ENCODE measurements at places on chromosomes 1 and 21. TPM values are rescaled to one million over a fixed set of nuclear protein-coding genes. Genes with fewer than 3 reads are reported as not detected.
A peak's percentile ranks its signal among the peaks of the same experiment; 100 is the strongest.

GRCh38 chr1:111218701-111219556 is 8.6 kb upstream of the CHI3L2 start:
- DNase-seq, result no peak

GRCh38 chr1:116671072-116671760 is 3.7 kb upstream of the IGSF3 start:
- DNase-seq, result no peak

- DNase-seq, result no peak
These were observed 52.6 kb downstream of the LAMC1 start for GRCh38 chr1:183075861-183076260.

GRCh38 chr1:118535901-118536300 is 350.9 kb upstream of the SPAG17 start:
- DNase-seq, result no peak

GRCh38 chr1:232694475-232694874 is 64.5 kb upstream of the SIPA1L2 start:
- DNase-seq, result no peak

- DNase-seq, result no peak
These were observed 9.3 kb upstream of the KLHDC8A start for GRCh38 chr1:205365945-205366463.

DNA sequence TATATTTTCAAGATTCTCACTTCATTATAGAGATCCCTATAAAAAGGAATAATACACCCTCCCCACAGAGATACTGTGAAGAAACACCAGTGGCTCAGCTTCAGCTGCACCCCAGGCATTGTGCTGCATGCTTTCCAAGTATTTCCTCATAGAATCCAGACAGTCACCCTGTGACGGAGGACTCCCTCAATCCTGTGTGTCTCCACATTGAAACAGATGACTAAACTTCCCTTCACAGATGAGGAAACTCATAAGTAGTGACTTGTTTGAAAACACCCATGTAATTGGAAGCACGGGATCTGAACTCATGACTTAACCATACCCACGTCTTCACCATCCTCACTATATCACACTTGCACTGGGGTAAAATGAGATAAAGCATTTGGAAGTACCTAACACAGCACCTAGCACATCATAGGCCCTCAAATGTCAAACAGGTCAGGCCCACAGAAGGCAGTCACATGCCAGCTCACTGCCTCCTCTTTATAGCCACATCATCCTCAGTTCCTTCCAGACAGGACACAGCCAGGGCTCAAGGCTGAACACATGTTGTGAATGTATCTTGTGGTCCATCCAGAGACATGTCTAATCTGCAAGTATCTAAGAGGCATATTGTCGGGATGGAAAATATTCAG is 55.2 kb downstream of the GPR161 start:
- DNase-seq, result no peak

- no peak for DNase-seq
These were observed 16.1 kb upstream of the PCP4 start for GRCh38 chr21:39851002-39851618.

DNA sequence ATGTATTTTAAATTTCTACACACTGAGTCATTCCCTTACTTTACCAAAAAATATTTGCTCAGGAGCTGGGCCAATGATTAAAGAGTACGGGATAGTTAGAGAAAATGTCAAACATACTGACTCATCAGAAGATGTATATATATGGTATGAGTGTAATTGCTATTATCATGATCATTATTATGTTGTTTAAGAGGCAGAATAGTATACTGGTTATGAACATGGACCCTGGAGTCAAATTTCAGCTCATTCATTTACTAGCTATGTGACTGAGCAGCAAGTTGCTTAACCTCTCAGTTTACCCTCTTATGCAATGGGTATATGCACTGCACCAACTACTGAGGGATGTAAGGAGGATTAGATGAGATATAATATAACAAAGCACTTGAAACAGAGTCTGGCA is 41.2 kb upstream of the USH2A start:
- DNase-seq, result no peak

DNA sequence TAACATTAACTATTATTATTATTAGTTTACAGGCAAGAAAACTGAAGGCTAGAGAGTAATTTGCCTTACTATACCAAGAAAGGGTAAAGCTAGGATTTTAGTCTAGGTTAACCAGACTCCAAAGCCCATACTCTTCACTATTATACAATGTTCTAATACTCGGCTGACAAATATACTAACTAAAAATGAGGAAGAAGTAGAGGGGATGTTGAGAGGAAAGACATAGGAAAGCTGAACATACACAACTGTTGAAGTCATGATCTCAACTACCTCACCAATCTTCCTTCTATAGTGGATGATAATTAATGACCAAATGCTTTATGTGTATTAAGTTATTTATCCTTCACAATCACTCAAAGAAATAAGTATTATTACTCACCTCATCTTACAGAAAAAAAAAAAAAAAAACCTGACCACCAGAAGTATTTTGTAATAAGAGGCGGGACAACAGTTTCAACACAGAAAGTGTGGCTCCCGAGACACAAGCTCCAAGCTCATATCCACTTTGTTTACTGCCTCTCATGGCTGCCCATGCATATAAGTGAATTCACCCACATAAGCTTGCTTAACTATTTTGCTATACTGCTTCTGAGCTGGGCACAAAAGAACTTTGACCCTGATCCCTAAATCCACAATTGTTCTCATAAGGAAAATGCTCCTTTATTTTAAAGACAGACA is 78.0 kb downstream of the USP1 start:
- DNase-seq, result no peak

- no peak for DNase-seq
These were observed 69.7 kb downstream of the LRRC8C start for GRCh38 chr1:89702520-89703045.

DNA sequence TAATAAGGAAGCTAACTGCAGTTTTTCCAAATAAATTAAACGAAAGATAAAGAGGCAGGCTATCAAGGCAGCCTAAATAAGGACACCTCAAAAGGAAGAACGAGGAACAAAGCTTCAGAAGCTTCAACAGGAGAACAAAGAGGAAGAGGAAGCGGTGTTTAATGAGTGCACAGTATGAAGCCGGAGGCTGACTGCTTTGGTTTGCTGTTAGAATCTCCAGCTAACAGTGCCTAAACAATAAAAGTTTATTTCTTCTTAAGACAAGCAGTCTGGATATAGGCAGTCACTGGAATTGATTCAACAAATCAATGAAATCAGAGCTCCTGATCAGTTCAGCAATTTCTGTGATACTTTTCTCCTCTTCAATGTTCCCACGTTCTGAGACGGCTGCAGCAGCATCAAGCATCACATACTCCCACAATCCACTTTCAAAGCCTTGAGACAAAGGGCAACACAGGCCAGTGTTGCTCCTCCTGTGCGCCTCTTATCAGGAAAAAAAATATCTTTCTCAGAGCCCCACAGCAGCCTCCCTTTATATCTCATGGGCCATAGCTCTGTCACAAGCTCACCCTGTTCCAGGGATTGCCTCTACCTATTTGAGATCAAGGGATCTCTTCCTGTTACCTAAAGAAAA is 365.6 kb upstream of the ST6GALNAC5 start:
- no peak for DNase-seq

- no peak for DNase-seq
These were observed 68.2 kb downstream of the MAP10 start for GRCh38 chr1:232873412-232873811.

DNA sequence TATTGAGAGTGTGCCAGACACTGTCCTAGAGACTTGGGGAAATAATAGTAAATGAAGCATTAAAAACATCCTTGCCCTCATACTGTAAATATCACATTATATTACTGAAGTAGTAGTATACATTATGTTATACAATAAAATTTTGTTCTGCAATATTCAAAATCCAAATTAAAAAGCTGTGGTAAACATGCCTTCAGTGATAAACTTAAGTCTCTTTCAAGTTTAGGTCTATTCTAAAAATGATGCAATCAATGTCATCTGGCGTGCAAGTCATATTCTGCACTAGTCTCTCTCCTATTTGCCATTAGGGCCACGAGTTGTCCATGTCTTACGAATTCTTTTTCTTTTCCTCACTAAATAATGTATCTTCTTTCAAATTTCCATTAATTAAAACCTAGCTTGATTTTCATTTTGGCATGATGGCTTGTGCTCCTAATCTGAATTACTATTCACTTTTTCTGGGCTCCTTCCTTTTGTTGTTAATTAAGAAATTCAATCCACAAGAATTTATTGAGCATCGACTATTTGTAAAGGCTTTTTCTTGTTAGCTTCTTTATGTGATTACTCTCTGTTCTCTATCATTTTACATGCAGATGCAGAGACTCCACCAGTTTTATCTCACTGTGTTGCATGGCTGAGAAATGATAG is 130.7 kb downstream of the COQ8A start:
- DNase-seq, result no peak

- no peak for DNase-seq
These were observed 31.9 kb upstream of the IVNS1ABP start for GRCh38 chr1:185348985-185349384.

- no peak for DNase-seq
These were observed 88.9 kb downstream of the TMEM53 start for GRCh38 chr1:44585315-44585920.

DNA sequence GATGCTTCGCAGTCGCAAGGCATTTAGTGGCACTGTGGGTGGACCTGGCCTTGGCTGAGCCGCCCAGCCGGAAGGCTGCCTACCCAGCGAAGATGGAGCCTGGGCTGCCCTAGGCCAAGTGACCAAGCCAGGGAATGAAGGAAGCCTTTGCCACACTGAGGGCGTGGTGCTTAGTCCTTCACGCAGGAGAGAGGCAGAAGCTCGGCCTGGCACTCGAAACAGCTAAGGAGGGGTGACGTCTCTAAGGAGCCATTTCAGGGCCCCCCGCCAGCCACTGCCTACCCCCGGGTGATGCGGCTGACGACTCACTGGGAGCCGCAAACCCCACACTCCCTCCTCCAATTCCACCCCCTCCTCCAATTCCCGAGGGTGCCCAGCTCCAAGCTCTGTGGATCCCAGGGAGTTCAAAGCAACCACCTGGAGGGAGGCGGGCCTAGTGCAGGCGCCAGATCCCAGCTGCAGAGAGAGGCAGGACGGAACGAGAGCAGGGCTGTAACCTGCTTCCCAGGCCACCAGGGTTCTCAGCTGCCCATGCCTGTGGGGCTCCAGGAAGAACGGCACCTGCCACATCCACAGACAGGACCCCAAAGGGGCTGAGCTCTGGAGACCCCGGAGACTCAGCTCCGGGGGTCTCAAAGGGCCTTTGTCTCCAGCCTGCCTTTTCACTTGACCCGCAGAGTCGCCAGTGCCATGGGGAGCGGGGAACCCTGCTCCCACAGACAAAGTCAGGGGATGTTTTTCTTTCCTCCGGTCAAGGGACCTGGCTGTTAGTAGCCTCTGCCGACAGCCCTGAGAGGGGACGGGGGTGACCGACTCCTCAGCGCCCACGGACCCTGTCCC is 75.8 kb downstream of the ARHGEF16 start:
- no peak for DNase-seq

DNA sequence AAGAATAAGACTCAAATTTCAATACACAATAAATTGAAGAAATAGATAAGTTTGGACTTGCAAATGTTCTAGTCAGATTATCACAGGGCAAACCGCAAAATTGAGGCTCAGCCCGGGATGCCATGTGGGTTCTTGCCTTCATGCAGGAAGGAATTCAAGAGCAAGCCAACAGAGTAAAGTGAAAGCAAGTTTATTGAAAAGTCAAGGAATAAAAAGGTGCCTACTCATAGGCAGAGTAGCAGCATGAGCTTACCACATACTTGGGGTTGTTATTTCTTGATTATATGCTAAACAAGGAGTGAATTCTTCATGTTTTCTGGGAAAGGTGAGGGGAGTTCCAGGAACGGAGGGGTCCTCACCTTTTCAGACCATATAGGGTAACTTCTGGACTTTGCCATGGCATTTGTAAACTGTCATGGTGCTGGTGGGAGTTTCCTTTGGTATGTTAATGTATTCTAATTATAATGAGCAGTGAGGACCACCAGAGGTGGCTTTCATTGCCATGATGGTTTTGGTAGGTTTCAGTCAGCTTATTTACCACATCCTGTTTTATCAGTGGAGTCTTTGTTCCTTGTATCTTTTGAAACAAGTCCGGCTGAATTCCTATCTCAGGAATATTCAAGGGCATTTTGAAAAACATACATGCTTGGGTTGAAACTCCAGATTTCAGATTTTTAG is 2.0 kb upstream of the OR2AK2 start:
- DNase-seq, result no peak

- no peak for DNase-seq
These were observed 289.9 kb downstream of the DPYD start for GRCh38 chr1:97630948-97631347.

GRCh38 chr1:9628541-9629444 is 22.7 kb upstream of the PIK3CD start:
- peak; percentile 75 for DNase-seq

MIXL1 gene
- 0.84 TPM for polyA plus RNA-seq

DMBX1 gene
- polyA plus RNA-seq, result not detected

SPRR1B gene
- polyA plus RNA-seq, result not detected

LIPI gene
- polyA plus RNA-seq, result not detected

ZYG11A gene
- polyA plus RNA-seq, result 0.53 TPM

ADAMTSL4 gene
- polyA plus RNA-seq, result 0.70 TPM

AJAP1 gene
- polyA plus RNA-seq, result not detected

TGFB2 gene
- 0.55 TPM for polyA plus RNA-seq

S100B gene
- 0.24 TPM for polyA plus RNA-seq

IGSF3 gene
- not detected for polyA plus RNA-seq

PLA2G5 gene
- polyA plus RNA-seq, result not detected

Data from B cell (primary cell).